Activated CD4-positive, alpha-beta T cell treated with anti-CD3 and anti-CD28 coated beads for 36 hours (primary cell): ENCODE measurements at places on chromosomes 6 and 20.
A peak's percentile ranks its signal among the peaks of the same experiment; 100 is the strongest.

DNA sequence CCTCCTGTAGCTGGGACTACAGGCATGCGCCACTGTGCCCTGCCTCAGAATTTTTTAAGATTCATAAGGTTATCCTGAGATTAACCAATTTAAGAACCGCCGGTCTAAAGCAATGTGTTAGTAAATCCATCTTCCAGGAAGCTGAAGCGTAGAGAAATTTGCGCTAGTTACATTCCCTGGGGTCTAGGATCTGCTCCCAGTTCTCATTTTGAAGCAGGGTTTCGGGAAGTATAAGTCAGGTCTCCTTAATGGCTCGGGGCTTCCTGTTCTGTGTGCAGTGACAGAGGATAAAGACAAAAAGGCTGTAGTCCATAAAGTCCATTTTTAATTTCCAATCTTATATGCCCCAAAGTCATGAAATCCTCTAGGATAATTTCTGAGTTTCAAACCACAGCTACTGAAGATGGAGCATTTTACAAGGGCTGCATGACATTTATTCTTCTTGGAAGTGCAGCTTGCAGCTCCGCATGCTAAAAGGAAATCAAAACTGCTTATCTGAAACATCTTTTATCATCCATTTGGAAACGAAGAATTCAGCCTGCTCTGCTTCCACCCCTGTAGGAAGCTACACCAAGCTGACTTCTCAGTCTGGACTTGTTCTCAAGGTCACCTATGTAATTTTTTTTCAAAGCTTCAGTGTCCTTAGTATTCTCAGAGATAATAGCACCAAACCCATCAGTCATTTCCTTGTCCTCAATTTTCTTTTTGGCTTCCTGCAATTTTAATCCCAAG is 326.1 kb downstream of the PRL start:
- H3K36me3 ChIP-seq, result no peaks in the 10 kb centered on the region
- no peak overlapping the region for H3K4me3 ChIP-seq
- H3K27ac ChIP-seq, result no peak overlapping the region

DNA sequence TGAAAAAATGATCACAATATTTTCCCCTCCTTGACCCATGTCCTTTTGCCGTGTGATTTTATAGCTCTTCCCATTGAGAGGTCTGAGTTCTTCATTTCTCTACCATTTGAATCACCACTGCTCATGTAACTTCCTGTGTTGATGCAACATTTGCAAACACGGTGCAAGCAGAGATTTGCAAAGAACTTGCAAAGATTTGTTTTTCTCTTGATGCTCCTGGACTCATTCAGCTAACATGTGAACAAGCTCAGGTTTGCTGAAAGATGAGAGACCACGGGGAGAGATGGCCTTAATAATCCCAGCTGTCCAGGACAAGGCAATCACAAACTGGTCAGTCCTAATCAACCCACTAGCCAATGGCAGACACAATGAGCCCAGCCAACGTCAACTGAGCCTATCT is 8.6 kb downstream of the VNN2 start:
- H3K4me3 ChIP-seq, result no peak overlapping the region
- H3K27me3 ChIP-seq, result no peaks in the 10 kb centered on the region
- DNase-seq, result peak; percentile 25
- peak overlapping the region; percentile 55 for H3K27ac ChIP-seq
- peaks cover 26% of the 10 kb centered on the region for H3K4me1 ChIP-seq
- peaks cover 44% of the 10 kb centered on the region for H3K36me3 ChIP-seq

DNA sequence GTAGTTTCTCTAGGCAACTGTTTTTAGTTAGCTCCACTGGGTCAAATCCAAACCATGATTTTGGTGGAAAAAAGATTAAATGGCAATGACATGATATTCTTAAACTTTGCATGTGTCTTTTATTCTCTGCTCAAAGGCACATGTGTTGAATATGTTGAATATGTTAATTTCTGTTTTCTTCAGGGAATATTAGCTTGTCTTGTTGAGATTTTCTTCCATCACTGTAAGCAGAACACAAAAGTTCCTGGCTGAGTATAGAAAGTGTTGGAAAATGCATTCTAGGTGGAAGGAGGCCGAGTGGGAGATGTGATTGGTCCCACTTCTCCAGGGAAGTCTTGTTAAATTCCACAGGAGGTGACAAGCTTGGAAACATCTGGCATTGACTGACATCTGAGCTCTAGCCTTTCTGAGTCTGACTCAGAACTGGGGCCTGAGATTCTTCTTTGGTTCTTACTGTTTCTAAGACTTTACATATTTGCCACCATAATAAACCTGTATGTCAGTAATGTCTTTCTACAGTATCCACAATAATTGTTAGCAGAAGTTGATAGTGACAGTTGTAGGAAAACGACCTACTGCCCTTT is 81.1 kb downstream of the LAMA4 start:
- no peak for DNase-seq
- peaks cover 23% of the 10 kb centered on the region for H3K27me3 ChIP-seq
- H3K4me1 ChIP-seq, result no peaks in the 10 kb centered on the region

- H3K27me3 ChIP-seq, result no peaks in the 10 kb centered on the region
- no peaks in the 10 kb centered on the region for H3K4me1 ChIP-seq
- H3K4me3 ChIP-seq, result no peak overlapping the region
- H3K36me3 ChIP-seq, result no peaks in the 10 kb centered on the region
- no peak for DNase-seq
- H3K27ac ChIP-seq, result no peak overlapping the region
These were observed 18.1 kb downstream of the SPDEF start for GRCh38 chr6:34537922-34538550.

DNA sequence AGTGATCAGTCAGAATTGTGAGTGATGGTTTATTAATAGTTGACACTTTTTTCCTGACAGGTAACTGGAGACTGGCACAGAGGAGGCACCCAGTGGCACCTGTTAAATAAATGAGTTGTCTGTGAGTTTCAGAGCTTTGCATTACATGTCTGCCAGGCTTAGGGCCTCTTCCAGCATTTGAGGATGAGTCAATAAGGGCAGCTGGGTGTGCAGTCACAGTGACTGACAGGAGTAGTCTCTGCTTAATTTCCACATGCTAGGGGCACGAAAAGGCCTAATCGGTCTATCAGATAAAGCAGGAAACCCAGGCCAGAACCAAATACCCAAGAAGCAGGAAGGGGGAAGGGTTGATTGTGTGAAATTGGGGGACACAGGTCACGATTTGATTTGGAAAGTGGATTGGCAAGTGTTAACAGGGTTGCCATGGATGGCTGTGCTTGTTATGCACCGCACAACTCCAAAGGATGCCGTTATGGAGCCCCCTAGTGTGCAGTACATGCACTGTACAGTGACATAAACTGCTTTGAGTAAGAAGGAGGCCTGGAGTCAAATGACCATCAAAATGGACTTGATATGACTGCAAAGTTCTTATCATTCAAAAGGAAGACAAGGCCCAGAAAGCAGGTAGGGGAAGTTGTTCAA is 111.9 kb upstream of the GGTLC1 start:
- H3K4me1 ChIP-seq, result peaks cover 26% of the 10 kb centered on the region
- H3K27ac ChIP-seq, result peak overlapping the region; percentile 21
- H3K4me3 ChIP-seq, result no peak overlapping the region
- H3K27me3 ChIP-seq, result peaks cover 2% of the 10 kb centered on the region
